ENCODE measurements at places on chromosomes 11 and 22.

GRCh38 chr22:29292379-29292778, 14.1 kb upstream of the GAS2L1 start:
- DNase-seq, result no peak

DNA sequence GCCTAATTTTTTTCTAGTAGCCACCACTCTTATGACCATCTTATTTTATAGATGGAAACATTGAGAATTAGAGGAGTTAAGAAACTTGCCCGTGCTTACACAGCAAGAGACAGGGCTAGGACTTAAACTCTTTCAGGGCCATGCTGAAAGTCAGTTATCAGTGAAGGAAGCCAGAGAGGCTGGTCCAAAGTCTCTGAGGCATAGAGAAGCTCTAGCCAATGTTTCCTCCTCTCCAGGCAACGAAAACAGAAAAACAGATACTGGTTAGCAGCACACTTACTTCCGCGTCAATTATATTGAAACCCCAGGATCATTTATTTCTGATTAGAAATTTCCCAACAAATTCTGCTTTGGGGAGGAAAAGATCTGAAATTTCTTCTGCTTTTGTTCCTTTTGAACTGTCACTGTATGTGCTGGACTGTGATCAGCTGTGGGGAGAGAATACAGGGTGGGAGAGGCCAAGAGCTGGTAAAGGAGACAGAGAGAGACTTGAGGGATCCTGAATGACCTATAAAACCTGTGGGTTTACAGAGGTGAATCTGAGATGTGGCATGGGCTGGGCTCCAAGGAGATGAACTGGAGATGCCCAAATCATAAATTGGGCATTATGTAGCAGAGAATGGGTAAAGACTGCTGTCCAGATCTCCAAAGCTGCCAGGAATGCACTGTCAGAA, 37.5 kb upstream of the CAPRIN1 start:
- no peak for DNase-seq

DNA sequence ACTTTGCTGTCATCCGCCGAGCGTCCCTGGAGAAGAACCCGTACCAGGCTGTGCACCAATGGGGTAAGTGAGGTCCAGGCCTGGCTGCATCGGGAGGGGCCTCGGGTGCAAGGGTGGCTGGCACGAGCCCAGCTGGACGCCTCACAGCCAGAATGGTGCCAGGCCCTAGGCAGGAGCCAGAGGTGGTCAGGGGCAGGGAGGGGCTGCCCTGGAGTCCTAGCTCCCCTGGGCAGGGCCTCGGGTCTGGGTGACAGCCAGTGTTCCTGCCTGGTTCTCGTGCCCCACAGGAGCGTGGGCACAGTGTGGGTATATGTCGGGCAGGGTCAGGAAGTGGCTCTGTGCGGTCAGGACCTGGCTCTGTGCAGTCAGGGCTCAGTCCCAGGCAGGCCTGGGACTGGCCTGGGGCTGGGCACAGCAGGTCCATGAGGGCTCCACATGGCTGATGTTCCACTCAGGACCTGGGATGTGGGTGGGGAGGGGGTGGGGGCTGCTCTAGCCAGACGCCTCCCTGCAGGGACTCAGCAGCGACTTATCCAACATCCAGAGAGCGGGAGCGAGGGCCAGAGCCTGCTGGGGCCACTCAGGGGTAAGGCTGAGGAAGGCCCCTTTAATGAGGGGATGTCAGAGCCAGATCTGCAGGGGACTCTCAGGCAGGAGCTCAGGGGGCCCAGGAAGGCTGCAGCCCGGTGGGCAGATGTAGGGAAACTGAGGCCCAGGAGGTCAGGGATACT, 1.2 kb downstream of the TSPAN32 start:
- no peak for DNase-seq

DNA sequence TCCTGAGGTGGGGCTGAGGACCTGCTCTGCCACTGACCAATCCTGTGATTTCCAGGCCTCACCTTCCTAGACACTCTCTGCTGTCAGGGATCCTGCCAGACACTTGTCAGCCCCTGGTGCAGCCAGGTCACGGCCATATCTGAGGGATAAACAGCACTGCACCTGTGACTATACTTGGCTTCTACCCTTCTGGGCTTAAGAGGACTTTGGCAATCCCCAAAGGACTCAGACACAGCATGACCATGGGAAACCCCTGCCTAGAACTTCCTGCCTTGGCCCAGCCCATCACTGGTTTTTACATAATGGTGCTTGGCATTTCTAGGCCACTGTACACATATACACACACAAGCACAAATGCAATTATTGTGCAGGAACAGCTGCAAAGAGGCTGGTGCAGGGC, 11.6 kb upstream of the OLFML1 start:
- no peak for DNase-seq

DNA sequence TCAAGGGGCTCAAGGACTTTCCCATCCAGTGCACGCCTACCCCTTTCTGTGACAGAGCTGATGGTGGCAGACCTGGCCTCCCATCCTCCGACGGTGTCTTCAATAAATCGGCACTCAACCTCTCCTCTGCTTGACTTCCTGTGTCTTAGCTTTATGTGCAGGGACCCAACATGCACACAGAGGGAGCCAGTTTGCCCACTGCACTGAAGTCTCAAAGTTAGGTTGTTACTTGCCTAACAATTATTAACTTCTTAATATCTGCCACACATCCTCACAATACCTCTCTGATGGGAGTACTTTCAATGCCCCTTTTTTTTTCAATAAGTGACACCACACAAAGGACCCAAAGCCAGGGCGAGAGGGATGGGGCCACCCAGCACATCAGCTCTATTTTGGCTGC, 3.6 kb downstream of the IZUMO1R start:
- DNase-seq, result no peak

GRCh38 chr11:76173663-76174062, 32.6 kb downstream of the WNT11 start:
- DNase-seq, result no peak

GRCh38 chr11:118227865-118228785, 3.3 kb upstream of the JAML start:
- no peak for DNase-seq

GRCh38 chr22:38327805-38328204, 10.6 kb upstream of the CSNK1E start:
- no peak for DNase-seq

- DNase-seq, result no peak
Measured at GRCh38 chr11:129950101-129951091, 52.2 kb downstream of the PRDM10 start.

Measured in stimulated activated CD8-positive, alpha-beta memory T cell treated with anti-CD3 and anti-CD28 coated beads, Interleukin-7, amount 100 ng/mL, for 48 hours (primary cell).